Stimulated activated CD8-positive, alpha-beta memory T cell treated with anti-CD3 and anti-CD28 coated beads, Interleukin-2, amount 100 ng/mL, for 1 hour (primary cell): ENCODE measurements at places on chromosomes 5 and 9.

DNA sequence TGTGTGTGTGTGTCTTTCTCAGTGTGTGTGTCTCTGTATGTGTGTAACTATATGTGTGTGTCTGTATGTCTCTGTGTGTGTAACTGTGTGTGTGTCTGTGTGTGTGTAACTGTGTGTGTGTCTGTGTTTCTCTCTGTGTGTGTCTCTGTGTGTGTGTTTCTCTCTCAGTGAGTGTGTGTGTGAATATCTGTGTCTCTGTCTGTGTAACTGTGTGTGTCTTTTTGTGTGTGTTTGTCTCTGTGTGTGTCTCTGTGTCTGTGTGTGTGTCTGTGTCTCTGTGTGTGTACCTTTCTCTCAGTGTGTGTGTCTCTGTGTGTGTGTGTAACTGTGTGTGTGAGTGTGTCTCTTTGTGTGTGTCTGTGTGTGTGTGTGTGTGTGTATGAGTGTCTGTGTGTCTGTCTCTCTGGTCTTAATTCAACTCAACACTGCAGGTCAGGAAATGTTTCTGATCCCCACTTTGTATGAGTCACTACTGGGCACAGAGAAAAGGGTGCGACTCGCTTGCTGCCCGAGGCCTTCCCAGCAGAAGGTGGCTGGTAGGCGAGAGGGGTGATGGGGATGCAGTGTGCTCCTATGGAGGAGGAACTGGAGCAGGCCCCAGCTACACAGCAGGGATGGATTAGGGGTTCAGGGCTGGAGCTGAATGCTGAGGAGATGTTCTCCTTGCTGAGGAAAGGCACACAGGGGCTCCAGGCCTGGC lies 52.1 kb downstream of the NSG2 start:
- no peak for DNase-seq

- DNase-seq: no peak
Observed at GRCh38 chr5:136006164-136006563, 22.6 kb upstream of the TGFBI start.

GRCh38 chr5:150431574-150431973 lies 18.0 kb downstream of the RPS14 start:
- no peak for DNase-seq

- DNase-seq: no peak
Observed at GRCh38 chr5:11903614-11904264, 507 bp downstream of the CTNND2 start.

- DNase-seq: no peak
Observed at GRCh38 chr9:15965246-15965745, 412.5 kb downstream of the CCDC171 start.

GRCh38 chr5:97142521-97143254 lies at the start of gene LIX1:
Gene LIX1, minus strand, starts transcription at chr5:97142611. Its CDS starts 35 bp downstream, at chr5:97142576.
- DNase-seq: no peak

GRCh38 chr5:62077823-62078550 lies 228.0 kb upstream of the KIF2A start:
- DNase-seq: no peak

DNA sequence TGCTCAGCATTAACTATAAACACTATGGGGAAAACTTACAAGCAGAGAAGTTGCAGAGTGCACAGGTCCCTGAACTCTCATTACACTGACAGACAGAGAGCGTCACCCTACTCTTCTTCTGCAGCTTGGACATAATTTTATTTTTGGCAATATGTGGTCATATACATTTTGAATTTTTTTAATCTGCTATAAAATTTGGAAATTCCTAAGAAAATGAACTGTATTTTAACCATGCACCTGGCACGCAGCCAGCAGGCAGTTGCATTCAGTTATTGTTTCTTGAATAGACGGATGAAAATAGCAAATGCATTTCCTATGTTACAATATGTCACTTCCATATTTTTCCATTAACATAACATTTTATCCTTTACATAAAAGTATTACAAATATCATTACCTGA lies 100.2 kb downstream of the SLC25A46 start:
- no peak for DNase-seq

DNA sequence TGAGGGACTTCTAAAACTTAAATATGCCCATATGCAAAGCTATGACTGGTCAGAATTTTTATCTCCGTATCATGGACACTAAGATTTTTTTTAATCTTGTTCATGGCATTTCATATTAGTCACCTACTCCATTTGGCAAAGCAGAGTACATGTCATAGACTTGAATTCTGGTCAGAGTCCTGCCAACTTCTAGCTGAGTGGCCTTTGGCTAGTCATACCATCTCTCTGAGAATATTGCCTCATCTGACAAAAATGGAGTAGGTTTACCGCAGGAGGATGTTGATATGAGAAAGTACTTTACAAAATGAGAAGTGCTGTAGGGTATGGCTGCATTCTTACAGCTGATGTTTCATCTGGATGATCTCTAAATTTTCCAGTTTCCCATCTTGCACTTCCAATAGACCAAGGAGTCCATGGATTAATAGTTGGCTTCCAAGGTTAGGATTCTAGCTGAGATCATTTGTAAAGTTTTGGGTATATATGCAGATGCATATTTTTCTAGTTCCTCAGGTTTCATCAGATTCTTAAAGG lies 150.8 kb upstream of the NR3C1 start:
- DNase-seq: no peak

DNA sequence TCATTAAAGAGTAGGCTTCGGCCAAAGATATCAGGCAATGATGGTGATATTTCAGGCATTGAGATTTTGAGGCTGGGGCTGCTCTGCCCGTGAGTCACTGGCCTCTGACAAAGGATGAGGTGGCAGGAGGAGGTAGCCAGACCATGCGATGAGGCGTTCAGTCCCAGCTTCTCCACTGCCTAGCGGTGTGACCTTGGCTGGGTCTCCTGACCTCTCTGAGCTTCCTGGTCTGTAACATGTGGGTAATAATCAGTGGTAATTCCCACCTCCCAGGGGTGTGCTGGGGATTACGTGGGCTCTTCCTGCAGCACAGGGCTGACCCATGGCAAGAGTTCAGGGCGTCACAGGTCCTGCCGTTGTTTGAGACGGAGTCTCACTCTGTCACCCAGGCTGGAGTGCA lies 73.2 kb upstream of the RAPGEF1 start:
- no peak for DNase-seq

DNA sequence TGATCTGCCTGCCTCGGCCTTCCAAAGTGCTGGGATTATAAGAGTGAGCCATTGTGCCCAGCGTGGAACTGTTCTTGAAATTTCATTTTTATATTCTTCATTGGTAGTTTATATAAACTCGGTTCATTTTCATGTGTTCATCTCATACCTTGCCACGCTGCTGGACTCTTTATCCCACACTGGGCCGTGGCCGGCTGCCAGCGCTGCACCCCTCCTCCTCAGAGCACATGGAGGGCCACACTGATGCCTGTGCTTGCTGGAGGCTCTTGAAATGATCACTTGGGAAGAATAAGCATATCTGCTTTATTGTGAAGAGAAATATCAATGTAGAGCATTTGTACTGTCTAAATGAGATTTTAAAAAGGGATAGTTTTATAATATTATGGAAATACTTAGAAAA lies 69.5 kb downstream of the EHMT1 start:
- DNase-seq: no peak

GRCh38 chr9:16090907-16091629 lies 538.2 kb downstream of the CCDC171 start:
- no peak for DNase-seq

DNA sequence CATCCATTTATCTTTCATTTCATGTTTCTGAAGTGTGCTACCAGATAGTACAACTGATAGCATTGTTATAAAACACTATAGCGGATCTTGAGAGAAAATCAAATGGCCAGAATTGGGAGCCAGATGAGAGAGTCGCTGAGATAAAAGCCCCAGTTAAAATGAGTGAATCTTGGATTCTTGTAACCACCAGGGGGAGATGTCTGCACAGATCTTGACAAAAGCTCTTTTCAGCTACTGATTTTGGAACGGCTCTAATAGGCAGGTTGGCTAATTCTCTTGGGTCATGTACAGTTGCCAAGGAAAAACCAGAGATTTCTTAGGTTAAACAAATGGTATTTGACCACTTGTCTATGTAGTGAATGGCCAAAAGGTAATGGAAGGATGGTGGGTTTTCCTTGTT lies 21.7 kb downstream of the F2RL2 start:
- no peak for DNase-seq
